ENCODE measurements at places on chromosomes 11 and 22.

DNA sequence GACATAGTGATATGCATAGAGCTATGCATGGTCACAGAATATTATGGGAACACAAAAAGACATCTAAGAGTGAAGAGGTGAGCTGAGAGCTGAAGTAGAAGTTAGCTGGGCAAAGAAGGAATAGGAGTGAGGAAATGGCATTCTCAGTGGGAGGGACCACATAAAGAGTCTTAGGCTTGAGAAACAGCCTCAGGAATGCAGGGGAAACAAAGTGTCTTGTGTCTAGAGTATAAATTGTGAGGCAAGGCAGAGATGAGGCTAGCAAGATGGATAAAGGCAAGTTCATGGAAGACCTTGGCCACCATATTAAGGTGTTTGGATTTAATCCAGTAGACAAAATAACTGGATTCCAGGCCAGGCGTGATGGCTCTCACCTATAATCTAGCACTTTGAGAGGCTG lies 40.6 kb upstream of the CRTAM start:
- no peak for DNase-seq

DNA sequence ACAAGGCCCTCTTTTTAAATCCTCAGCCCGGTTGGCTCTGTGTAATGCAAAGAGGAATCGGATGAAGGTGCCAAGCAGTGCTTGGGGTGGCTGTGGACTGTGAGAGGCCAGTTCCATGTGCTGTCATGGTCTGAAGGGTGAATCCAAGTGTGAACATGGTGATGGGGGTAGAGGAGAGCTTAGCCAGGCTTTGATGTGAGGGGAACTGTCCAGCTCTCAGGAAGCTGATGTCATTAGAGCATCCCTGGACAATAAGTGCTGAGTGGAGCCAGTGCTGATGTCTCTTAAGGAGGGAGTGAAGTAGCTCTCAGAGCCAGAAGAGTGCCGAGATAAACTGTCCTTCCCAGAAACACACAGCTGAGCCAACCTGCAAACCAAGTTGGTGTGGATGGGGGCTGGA lies 53.6 kb downstream of the NAV2 start:
- DNase-seq, result no peak

GRCh38 chr11:95791709-95792033 lies 1.4 kb downstream of the CEP57 start:
- no peak for DNase-seq

DNA sequence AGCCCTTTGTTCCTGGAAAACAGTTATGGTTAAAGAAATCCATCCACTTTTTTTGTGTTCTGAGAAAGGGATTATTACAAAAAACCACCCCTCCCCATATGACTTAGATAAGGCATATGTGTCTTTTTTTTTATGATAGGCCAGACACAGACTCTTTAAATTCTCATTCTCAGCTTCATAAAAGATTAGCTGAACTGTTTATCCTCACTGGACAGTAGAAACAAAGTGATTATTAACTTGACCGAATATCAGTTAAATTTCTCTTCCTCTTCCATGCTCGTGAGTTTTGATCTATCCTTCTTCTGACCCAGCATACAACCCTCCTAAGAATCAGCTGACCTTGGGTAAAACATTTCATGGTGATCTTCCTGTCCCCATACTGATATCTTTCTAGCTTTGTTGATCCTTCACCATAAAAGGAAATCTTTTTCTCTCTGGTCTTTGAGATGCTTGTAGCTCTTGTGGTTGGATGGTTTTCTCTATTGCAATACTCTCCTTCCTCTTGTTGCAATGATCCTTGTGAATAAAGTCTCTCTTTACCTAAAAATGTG lies 26.2 kb downstream of the OR2AG2 start:
- no peak for DNase-seq

DNA sequence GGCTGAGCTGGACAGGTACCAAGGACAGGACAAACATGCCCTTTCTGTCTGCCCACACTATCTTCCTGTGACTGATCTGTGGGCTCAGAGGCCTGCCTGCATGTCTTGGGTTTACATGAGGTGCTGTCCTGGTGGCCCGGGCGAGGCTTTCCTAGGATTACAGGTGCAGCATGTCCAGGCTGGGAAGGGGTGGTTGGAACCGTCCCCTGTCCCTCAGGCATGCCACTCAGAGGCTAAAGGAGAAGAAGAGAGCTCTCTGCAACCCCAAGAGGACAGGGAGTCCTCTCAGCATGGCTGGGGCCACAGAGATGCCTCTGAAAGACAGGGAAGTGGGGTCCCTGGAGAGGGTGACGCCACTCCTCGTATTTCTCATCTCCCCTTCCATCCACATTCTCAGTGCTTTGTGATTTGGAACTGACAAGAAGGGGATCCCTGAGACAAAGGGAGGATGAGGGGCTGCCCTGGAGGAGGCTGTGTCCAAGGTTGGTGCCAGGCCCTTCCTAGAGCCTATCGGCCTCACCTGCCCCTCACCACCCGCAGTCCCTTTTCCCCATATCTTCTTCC lies 64.6 kb upstream of the LMO1 start:
- no peak for DNase-seq

- no peak for DNase-seq
These were observed 143.8 kb downstream of the NECTIN1 start for GRCh38 chr11:119585043-119585781.

- DNase-seq, result no peak
These were observed 35.8 kb upstream of the HSD17B12 start for GRCh38 chr11:43644621-43645299.

GRCh38 chr11:114193730-114194679 lies 102.2 kb upstream of the NNMT start:
- no peak for DNase-seq

DNA sequence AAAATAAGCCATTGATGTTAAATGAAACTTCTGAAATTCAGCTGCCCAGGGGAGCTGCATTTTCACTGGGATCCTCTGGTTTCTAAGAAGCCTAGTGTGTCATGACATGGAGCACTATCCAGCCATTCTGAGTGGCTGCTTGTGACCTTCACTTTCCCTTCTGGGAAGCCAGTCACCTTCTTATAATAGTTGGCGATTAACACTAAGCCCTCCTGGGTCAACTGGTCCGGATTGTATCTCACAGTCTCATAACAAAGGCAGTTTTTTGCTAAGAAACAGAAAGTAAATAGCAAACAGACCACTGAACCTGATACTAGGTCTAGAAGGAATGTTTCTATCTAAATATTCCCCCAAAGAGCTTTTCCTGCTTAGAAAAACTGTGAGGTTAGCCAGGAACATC lies 7.9 kb downstream of the CSRP3 start:
- no peak for DNase-seq

GRCh38 chr22:23227380-23227779 lies 47.1 kb downstream of the BCR start:
- DNase-seq, result no peak

- DNase-seq, result no peak
These were observed 80.7 kb downstream of the PACS1 start for GRCh38 chr11:66150725-66151124.

GRCh38 chr11:27871056-27871455 lies 170.8 kb upstream of the BDNF start:
- DNase-seq, result no peak

All from anterior cingulate cortex (tissue), 58 donors.